Myocyte (in vitro differentiated cells): ENCODE measurements at places on chromosomes 4 and X.

DNA sequence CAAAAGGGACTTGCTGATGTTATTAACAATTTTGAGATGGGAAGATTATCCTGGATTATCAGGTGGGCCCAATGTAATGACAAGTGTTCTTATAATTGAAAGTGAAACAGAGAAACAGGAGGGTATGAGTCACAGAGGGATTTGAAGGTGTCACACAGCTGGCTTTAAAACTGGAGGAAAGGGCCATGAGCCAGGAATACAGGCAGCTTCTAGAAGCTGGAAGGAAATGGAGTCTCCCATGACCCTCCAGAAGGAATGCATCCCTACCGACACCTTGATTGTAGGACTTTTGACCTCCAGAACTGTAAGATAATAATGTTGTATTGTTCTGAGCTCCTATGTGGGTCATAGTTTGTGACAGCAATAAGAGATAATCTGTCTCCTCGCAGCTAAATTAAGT is 98.0 kb upstream of the STIM2 start:
- DNase-seq, result no peak

- DNase-seq, result peak; percentile 2
These were observed 152.1 kb upstream of the VCX start for GRCh38 chrX:7690842-7691241.

GRCh38 chr4:1369479-1370079 is 22.6 kb downstream of the UVSSA start:
- DNase-seq, result no peak

DNA sequence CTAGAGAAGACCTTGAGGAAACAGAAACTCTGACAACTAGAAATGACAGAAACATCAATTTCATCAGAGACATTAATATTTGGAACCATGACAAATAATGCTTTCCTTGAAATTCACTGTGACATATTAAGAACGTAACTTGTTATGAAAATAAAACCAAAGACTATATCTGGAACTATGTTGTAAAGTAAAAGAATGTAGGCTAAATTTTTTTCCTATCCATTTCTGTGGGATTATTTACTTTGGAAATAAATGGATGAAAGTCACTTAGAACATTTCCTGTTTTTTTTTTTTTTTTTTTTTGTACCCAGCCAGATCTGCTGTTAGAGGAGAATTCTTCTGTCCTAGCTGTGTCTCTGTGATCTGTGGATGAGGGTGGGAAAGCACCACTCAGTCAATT is 255.9 kb downstream of the SPRY1 start:
- DNase-seq, result no peak

- peak; percentile 77 for DNase-seq
These were observed at the start of gene EVC2 for GRCh38 chr4:5708449-5709206. Gene EVC2, minus strand, starts transcription at chr4:5708559. Its CDS starts 46 bp downstream, at chr4:5708513.

DNA sequence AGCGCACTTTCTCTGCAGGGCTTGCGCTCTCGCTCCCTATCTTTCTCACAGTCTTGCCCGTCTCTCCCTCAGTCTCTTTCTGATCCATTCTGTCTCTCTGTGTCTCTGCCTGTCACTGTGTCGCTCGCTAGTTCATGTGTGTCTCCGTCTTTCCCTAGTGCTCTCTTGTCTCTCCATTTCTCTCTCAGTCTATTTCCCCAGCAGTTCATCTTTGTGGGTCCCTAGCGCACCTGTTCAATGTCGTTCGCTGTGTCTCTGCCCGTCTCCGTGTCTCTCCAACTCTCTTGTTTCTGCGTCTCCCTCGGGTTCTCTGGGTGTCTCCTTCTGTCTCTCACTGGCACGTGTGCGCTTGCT is 1.5 kb downstream of the GPR101 start:
- no peak for DNase-seq

- no peak for DNase-seq
These were observed 498.9 kb downstream of the INPP4B start for GRCh38 chr4:142347241-142347640.

DNA sequence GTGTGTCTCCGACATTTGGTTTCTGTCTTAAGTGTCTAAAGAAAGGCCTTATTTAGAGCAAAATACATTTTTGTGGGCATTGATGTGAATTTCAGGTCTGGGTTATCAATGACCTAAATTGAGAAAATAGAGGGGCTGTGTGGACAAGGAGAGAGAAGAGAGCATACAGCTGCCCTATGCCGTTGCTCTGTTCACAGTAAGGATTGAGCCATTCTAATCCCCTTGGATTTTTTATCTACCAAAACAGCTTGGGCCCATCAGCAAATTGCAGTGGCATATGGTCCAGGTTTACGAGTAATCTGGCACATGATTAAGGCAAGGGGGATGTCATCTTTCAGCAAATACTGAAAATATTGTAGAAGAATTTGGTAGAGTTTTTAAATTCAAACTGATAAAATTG is 210.2 kb downstream of the ANTXR2 start:
- DNase-seq, result no peak
